ENCODE measurements at places on chromosomes 5 and 9.

- DNase-seq = no peak
Measured at GRCh38 chr9:16561121-16561520, 309.3 kb downstream of the BNC2 start.

DNA sequence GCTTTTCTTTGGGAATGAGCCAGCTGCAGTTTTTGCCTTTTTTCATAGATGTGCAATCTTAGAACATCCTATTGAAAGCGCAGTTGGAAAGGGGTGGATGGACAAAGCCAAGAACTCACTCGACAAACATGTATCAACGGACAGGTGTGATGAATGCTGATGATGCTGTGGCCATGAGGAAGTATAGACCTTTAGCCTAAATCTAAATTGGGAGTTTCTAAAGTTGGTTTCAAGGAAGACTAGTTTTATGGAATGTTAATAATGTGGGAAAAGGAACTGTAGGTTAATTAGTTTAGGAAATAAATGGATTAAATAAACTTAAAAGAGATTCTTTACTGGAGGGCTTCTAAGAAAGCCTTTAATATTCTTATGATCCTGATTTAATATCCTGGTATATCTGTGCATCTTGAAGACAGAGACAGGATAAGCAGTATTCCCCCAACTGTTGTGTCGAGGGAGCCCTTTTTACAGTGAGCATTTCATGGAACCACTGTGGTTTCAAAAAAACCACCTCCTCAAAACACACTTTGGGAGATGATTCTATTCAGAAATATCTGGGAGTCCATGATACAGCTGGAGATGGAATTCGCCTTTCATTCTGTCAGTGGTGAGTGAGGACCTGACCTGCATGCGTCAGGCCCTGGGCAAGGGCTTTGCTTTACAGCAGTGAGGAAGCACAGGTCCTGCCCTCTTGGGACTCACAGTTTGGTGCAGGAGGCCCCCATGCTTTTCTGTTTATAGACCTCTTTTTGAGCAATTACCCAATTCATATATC is 82.6 kb downstream of the AOPEP start:
- DNase-seq = no peak

DNA sequence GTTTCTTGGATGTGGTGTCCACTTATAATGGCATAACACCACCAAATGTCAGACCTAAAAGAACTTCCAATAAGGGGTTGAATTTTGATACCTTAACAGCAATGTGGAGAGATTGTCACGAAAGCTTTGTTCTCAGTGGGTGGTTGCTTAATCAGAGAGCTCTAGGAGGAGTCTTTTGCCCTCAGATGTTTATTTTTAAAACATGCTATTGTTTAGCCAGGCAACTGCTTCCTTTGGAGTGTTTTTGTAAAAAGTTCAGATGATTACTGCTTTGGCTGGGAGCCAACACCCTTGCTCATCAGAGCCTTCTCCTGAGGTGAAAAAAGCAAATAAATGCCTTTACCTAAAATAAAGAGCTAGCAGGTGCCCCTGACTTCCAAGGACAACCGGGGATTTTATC is 65.0 kb downstream of the SLC1A1 start:
- peak; percentile 91 for DNase-seq

DNA sequence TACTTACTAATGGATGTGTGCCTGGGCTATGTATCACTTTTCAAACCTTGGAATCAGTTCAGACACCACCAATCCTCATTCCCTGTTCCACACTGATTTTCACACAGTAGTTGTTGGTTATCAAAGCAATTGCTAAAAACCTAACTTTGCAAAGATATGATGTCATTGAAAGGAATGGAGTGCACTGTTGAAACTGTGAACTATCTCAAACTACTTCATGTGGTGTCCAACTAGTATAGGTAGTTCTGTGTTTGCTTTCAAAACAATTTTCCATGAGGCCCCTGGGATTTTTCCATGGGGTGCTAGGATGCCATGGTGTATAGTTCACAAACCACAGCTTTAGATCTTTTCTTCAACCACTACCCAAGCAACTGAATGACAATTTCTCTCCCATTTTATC is 17.8 kb downstream of the INIP start:
- no peak for DNase-seq

DNA sequence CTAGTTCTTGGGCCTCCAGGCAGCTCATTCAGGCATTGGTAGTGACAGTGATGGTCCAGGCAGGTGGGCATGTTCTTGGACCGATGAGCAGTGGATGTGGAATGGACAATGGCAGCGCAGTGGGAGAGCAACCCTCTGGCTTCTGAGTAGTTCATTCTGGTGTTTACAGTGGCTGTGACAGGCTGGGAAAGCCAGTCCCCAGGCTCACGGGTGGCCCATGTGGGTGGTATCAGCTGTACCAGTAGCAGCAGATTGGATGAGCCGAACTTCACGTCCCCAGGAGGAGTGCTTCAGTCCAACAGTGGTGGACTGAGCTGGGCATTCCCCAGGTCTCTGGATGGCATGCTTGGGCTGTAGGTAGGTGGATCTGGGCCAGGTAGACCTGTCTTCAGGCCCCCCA is 515.6 kb upstream of the ACO1 start:
- no peak for DNase-seq

DNA sequence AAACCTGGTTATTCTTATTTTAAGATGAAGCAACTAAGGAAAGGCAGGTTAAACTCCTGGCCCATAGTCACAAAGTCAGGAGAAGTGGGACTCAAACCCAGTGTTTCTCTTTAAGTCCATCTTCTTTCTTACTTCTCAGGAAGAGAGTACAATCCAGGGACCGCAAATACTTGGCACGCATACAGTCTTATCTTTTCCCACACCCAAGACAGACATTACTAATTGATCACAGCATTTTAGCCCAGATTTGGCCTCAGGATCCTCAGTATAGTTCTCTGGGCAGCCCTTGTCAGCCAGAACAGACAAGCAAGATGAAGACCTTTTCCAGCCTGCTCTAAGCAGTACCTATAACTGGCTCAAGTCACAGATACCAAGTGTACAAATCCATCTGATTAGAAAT is 125.5 kb upstream of the RAI14 start:
- peak; percentile 28 for DNase-seq

- DNase-seq = no peak
Measured at GRCh38 chr9:113290052-113290607, 13.0 kb downstream of the RNF183 start.

- DNase-seq = no peak
Measured at GRCh38 chr9:18596920-18597319, 123.0 kb downstream of the ADAMTSL1 start.

GRCh38 chr9:134644725-134645606 is 3.4 kb downstream of the COL5A1 start:
- peak; percentile 95 for DNase-seq

DNA sequence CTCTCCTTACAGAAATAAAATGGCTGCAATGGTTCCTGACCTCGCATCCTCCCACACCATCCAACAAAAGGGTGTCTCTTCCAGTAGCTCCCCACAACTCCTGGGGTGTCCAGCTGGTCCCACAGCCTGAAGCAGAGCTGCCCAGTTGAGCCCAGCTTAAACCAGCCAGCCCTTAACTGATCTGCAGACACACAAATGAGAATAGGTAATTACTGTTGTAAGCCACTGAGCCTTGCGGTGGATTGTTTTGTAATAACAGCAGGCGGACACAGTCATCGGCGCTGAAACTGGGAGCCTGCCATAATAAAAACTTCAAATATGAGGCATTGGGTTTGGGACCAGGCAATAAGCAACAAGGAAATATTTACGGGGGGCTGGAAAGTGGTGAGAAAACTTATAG is 10.4 kb upstream of the ZBTB43 start:
- no peak for DNase-seq

DNA sequence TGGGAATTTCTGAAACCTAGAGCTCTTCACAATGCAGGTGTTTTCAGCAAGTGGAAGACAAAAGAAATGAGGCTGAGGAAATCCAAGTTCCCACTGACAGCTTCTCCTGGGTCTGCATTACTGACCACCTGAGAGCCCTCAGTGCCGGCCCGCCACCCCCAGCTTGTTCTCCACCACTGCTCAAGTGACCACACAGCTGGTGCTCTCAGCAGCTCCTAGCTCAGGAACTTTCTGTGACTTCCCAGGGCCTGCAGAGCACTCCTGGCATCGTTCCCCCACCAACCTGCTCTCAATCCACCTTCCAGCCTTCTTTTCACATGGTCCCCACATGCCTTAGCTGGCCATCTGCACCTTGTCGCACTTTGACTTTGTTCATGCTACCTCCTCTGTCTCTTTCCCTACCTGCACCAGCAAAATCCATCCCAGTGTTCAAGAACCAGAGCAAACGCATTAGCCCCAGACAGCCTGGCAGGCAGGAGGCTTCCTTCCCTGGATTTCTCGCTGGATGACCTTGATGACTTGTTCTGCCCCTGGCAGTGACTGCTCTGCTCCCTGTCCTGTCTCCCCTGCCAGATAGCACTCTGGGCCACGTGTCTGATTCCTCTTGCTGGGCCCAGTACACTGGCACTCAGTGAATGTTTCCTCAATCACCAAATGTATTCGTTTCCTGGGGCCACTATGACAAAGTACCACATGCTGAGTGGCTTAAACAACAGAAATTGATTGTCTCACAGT is 35.1 kb upstream of the NANS start:
- no peak for DNase-seq

DNA sequence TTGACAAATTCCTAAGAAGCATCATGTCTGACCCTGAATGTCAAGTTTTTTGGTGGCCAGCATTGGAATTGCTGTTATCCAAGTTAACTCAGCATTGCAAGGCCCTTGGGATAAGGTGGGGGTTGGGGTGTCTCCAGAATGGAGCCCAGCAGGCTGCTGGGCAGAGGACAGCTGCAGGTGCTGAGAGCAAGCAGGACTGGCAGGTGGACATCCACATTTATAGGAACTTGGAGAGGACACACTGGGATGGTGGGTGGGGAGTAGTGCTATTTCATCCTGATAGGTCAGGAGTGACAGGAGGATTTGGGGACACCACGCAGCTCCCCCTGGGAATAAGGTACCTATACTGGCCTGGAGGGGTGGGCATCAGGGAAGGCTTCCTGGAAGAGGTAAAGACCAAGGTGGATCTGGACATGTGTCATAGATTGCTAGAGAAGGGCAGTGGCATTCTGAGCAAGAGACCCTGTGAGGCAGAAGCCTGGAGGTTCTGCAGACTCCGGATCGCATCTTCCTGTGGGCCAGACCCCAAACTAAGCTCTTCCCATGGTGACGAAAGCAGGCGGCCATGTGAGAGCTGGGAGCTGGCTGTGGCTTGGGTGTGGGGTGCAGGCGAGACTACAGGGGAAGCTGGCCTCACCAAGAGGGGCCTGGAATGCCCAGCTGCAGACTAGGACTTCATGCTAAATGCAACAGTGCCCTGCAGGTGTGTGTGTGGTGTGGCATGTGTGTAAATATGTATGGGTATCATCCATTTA is 148.1 kb downstream of the RGS3 start:
- no peak for DNase-seq

DNA sequence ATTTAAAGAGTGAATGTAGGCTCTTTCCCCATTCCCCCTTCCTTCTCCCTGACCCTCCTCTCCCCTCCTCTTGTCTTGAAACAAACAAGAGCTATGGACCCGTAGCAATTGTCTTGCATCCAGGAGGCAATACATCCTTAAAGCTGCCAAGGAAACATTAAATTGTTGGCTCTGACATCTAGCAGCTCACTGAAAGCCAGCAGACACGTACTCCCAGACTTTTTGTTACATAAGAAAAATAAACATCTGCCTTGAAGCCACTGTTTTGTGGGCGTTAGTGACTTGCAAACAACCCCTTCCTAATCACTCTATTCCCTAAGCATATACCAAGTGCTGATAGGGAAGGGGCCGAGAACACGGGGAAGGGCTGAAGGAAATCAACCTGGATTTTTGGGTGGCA is 8.6 kb downstream of the SLC45A2 start:
- no peak for DNase-seq

- DNase-seq = no peak
Measured at GRCh38 chr5:115559524-115559923, 14.9 kb upstream of the FEM1C start.

- DNase-seq = no peak
Measured at GRCh38 chr5:83967417-83967816, 246.8 kb upstream of the HAPLN1 start.

DNA sequence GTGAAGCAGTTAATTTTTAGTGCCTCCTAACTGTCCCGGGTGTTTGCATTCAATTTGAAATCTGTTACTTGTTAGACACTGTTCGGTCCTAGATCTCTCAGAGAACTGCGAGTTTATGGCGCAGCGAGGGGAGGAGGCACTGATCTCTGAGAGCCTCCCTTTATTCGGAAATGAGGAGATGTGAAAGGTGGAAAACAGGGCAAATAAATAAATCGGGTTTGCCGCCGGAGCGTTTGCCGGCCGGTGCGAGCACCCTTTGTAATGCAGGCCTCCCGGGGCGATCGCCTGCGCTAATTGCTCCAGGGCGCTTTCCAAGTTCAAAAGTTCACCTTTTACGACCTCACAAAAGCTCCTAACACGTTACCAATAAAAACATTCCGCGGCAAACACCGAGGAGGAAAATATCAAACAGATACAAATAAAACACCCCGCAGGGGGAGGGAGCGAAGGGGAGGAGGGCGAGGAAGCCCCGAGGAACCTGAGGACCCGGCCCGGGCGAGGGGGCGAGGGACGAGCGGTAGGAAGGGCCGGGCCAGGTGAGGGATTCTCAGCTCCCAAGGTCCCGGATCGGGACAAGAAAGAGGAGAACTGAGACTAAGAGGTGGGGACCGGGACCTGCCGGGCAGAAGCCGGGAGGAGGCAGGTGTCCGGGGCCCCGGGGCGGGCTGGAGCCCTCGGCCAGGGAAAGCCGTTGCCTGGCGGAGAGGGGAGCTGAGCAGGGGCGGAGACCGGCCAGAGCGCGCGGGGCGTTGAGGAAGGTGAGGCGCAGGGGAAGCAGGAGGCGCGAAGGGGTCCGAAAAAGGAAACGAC is 1.4 kb downstream of the NR6A1 start:
- DNase-seq = no peak

DNA sequence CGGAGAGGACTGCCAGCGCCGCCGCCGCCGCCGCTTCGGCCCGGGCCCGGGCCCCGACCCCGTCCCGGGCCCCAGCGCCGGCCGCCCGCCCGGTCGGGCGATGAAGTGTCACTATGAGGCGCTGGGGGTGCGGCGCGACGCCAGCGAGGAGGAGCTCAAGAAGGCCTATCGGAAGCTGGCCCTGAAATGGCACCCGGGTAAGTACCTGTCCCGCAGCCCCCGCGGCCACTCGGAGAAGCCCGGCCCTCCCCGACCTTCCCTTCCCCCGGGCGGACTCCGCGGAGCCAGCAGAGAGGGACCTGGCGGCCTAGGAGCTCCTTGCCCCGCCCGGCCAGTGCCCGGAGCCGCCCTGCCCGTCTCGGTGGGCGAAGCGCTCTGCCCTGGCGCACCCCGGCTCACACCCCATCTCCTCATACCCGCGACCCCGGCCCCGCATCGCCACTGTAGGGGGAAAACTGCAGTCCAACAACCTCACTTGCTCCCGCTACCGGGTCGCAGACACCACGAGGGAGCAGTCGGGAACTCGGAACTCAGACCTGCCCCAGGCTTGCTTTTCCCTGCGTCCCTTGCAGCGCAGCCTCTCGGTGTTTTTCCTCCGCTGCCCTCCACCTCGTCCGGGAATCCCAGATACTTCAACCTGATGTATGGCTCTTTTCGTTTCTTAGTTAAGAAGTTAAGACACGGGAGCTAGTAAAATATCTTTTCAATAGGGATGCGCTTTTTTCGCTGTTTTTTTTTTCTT is 532 bp downstream of the DNAJC21 start:
- DNase-seq = peak; percentile 69
